ENCODE measurements at places on chromosomes 2 and 18.

- DNase-seq, result no peak
Observed at GRCh38 chr18:43265465-43265864, 11.8 kb downstream of the SYT4 start.

GRCh38 chr2:45141883-45142866, 132.9 kb upstream of the SIX2 start:
- no peak for DNase-seq

DNA sequence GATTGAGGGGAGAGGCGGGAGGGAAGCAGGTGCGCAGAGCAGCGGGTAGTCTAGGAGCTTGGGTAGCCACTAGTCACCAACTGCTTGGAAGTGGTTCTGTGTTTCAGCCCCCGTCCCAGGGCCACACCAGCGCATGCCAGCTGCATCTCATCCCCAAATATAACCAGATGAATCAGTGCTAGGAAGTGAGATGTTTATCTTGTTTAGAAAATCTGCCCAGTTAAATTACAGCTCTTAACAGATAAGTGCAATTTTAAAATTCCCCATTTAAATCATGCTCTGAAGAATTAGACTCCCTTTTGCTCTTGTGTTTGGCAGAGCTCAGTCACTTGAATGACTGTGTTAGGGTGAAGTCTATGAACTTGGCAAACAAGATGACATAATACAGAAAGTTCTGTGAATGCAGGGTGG, 193.8 kb downstream of the SEPTIN10 start:
- DNase-seq, result no peak

DNA sequence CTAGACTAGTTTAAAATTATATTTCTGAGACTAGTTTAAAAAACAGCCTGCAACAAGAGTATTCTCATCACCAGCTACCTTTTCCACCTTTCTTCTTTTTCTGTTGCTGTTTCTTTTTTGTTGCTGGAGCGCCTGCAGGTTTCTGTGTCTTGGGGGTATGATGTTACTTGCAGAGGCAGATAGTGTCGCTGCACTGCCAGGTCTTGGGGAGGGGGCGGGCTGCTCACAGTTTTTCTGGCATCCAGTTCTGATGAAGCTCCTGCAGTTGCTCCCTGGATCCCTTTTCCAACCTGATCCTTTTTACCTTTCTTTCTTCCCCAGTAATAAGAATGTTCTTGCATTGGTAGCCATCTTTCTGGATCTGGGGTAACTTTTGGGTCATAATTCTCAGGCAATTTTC, 8.0 kb upstream of the C18orf32 start:
- no peak for DNase-seq

GRCh38 chr18:45567123-45567522, 48.2 kb upstream of the SLC14A2 start:
- no peak for DNase-seq

DNA sequence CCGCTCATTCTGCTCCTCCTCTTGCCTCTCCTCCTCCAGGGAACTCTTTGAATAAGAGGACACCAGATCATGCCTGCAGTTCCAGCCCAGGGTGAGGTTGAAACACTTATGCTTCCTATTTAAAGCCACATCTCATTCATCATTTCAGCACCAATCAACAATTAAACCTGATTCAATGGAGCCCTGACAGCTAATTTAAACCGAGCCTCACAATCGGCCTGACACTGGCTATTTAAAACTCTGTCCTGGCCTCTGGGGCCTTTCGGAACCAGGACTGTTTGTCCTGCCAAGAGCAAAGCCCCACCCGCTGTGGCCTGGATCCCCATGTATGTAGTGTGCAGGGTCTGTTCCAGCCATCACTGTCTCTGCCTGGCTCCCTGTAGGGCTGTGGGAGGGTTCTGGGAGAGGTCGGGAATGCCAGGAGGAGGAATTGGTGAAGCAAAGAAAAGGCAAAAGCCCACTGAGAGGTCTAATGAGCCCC, 97.4 kb downstream of the MCFD2 start:
- no peak for DNase-seq

- DNase-seq, result no peak
Observed at GRCh38 chr18:79720359-79720733, 40.7 kb downstream of the CTDP1 start.

DNA sequence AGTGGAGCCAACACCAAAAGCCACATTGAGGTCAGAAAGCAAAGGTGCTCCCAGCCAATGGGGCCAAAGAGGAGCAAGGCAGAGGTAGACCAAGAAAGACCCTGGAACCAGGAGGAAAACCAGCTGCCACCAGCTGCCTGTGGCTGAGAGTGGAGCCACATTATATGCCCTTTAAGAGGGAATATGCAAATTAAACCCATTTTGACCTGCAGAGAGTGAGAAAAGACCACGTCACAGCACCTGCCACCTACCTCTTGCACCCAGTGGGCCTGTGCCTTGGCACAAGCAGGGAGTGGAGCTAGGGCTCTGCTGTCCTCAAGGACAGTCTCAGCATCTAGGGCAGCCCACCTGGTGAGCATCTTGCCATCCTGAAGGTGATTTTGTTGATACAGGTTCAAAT, 161.3 kb downstream of the MTCL1 start:
- no peak for DNase-seq

- DNase-seq, result no peak
Observed at GRCh38 chr2:61970807-61971556, 65.5 kb downstream of the COMMD1 start.

DNA sequence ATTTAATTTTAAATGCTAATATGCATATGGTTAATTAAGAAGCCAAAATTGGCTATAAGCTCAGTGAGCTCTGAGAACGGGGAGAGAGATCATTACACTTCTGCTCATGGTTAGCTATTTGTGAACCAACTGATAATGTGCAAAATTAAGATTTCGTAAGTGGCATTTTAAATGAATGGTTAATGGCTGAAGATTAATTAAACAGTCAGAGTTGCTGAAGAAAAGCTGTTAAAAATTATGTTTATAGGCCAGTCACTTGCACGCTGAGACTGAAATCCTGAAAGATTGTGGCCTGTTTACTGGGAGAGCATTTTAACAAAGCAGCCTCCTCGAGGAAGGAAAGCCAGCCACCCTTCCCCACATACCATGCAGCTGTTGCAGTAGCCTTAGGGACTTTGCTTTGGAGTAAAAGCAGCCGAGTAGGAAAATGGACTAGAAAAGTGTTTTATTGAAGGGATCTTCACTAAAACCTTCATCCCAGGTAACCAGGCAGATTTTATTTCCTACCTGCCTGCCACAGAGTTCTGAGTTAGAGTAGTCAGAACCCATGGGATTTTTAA, 218.8 kb upstream of the NRP2 start:
- DNase-seq, result no peak

DNA sequence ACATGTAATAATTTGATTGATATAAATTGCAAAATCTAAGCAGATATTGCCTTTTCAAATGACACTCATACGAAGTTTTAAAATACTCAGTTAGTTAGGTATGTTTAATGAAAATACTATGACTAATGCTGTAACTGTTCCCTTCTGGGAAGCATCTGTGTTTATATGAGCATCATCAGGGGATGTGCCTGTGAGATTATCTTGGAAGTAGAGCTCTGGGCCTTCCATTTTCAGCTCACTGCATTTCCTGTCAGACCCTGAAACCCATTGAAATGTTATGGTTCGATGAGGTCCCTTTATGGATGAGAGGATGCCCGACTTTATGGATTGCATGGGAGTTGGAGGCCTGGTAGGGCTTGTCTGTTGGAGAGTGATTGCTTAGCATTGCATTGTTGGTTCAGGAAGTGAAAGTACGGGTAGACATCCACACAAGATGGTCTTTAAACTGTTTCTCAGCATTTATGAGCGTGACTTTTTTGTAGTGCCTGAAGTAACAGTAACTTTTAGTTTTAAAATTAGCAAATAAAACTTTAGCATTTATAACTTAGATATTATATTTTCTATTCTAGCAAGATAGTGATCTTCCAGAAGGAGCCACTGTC, 28.7 kb downstream of the ELP2 start:
- no peak for DNase-seq

GRCh38 chr18:57009844-57010243, 137.0 kb upstream of the BOD1L2 start:
- no peak for DNase-seq

- DNase-seq, result no peak
Observed at GRCh38 chr2:168272225-168272624, 24.8 kb upstream of the STK39 start.

GRCh38 chr18:69161383-69162028, 239.2 kb upstream of the DOK6 start:
- DNase-seq, result no peak

- DNase-seq, result no peak
Observed at GRCh38 chr2:209696836-209697711, 74.6 kb upstream of the UNC80 start.

Measured in NCI-H1436 treated with DMSO at 0.1 percent for 48 hours (cell line).